ENCODE measurements at places on chromosomes 4 and X.
A peak's percentile ranks its signal among the peaks of the same experiment; 100 is the strongest.

DNA sequence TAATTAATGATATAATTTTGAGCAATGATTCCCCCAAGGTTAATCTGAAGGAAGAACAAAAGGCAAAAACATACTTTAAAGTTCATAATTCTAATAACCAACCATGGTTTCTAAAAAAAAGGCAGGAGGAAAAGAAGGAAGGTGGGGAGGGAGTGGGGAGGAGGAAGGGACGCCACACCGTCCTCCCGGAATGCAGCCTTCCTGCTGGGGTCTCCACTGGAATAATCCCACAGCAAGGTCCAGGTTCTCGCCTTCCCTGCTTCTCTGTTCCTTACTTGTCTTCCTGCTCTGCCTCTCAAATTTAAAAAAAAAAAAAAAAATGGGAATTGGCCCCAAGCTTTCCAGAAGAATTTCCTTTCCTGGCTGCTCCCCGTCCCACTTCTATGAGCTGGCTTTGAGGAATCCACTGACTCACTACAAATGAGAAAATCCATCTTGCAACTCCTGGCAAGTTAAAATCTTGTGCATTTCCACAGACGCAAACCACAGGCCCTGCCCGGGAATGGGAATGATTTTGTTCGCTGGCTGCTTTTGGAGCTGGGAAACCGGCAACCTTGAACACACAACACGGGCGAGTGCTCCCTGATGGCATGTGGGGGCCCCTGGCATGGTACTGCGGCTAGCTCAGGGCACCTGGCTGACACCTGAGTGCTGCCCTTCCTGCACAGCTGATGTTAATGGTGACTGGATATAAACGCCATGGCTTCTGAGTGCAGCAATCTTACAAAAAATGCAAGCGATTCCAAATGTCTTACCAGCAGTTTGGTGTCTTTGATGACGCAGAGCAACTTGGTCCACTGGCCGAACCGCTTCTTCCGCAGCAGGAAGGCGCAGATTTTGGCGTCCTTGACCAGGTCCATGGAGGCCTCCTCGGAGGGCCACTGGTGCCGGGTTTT lies 97.0 kb downstream of the AFAP1 start:
- DNase-seq: peak; percentile 96

DNA sequence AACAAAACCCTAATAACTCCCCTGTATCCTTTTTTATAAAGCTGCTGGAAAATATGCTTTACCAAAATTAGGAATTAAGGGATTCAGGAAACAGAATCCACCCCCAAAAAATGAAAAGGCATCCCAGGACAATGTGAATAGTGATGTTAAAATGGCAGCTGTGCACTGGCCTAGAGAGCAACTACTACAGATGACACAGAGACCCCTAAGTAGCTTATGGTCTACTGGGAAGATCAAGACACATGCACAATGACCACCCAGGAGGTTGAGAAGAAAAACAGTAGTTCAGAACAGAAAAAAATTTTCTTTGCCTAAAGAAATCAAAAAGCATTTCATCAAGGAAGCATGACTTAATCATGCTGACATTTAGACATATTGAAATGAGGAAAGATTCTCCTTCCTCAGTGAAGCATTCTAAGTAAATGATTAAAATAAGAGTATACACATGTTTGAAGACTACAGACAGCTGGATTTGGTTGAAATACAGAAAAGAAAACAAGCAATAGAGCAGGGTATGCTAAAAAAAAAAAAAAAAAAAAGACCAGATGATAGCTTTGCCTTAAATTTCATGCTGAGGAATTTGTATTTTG lies 117.3 kb downstream of the WDFY3 start:
- DNase-seq: no peak

DNA sequence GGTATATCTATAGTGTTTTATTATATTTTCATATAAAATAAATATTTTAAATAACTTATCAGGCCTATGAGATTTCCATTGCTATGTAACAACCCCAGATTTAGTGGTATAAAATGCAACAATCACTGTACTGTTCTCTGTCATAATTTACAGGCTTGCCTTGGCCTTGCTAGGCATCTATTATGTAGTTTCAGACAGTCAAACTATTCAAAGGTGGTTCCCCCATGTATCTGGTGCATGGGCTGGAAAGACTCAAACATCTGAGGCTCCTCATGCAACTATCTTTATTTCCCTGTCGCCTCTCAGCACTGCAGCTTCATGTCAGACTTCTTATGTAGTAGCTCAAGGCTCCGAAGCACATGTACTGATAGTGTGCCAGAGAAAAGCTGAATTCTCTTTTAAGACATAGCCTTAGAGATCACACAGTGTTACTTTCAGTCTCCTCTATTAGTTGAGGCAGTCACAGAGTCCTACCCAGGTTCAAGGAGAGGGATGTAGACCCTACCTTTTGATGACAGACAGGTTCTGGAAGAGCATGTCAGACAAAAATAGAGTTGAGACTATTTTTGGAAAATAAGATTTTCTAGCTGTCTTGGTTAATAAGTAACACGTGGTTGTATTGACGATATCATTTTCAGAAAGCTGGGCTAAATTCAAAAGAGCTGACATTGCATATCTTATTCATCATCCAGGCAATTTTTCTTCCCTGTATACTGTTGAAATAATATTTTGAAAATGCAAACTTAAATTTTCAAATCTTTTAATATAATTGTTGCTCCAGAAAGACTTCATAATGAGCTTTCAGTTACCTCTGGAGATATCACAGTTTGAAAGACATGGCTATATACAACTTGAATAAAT lies 19.4 kb downstream of the MTTP start:
- DNase-seq: no peak

- DNase-seq: no peak
Measured at GRCh38 chr4:179344861-179345260, 1902.6 kb upstream of the AGA start.

- no peak for DNase-seq
Measured at GRCh38 chrX:149021159-149021558, 483.9 kb downstream of the IDS start.

GRCh38 chrX:140836874-140837273 lies 127.3 kb downstream of the LINC00632 start:
- no peak for DNase-seq

- DNase-seq: no peak
Measured at GRCh38 chrX:54427837-54428424, 12.3 kb upstream of the TSR2 start.

GRCh38 chr4:74423104-74423503 lies 21.8 kb upstream of the AREG start:
- no peak for DNase-seq

GRCh38 chr4:102809190-102809589 lies 18.2 kb downstream of the UBE2D3 start:
- no peak for DNase-seq

GRCh38 chr4:33060674-33061542 lies 2340.7 kb downstream of the PCDH7 start:
- DNase-seq: no peak

GRCh38 chrX:49186125-49187027 lies at the start of gene PRICKLE3:
Gene PRICKLE3, minus strand, starts transcription at chrX:49186373. Its CDS starts 76 bp downstream, at chrX:49186297.
- no peak for DNase-seq

DNA sequence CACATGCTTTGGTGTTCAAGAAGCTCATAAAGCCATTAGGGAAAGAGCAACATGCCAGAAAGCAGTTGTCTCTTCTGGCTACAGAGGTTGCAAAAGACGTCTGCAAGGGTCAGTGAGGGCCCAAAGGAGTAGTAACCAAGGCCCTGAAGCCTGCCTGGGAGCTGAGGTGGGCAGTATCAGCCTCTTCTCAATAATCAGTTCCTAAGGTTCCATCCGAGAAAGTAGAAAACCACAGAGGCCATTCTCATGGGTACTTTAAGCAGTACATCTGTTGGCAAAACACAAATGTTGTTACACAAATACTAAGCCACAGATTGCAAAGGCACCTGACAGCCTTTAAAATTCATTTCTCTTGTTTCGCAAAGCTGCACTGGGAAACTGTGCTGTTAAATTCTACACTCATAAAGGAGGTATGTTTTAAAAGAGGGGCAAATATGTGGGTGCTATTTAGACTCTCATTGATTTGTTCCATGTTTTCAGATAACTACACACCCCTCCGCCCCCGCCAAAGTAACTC lies 37.7 kb downstream of the MECP2 start:
- DNase-seq: no peak

DNA sequence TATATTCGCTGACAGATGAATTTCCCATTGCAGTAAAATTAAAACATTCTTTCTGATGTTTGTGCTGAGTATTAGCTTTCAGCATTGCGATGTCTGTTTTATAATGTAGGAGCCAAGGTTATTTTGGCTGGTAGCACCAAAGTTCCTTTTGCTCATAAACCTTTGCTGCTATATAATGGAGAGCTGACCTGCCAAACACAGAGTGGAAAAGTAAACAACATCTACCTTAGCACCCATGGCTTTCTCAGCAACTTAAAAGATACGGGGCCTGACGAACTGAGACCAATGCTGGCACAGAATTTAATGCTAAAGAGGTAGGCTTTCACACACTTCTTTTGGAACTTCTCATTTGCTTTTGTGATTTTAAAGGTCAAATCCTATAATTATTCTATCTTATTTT lies 46.0 kb downstream of the WDR19 start:
- DNase-seq: no peak

- DNase-seq: peak; percentile 28
Measured at GRCh38 chrX:150635952-150636351, 57.2 kb upstream of the MTMR1 start.

- no peak for DNase-seq
Measured at GRCh38 chr4:94511591-94511990, 59.8 kb downstream of the PDLIM5 start.

DNA sequence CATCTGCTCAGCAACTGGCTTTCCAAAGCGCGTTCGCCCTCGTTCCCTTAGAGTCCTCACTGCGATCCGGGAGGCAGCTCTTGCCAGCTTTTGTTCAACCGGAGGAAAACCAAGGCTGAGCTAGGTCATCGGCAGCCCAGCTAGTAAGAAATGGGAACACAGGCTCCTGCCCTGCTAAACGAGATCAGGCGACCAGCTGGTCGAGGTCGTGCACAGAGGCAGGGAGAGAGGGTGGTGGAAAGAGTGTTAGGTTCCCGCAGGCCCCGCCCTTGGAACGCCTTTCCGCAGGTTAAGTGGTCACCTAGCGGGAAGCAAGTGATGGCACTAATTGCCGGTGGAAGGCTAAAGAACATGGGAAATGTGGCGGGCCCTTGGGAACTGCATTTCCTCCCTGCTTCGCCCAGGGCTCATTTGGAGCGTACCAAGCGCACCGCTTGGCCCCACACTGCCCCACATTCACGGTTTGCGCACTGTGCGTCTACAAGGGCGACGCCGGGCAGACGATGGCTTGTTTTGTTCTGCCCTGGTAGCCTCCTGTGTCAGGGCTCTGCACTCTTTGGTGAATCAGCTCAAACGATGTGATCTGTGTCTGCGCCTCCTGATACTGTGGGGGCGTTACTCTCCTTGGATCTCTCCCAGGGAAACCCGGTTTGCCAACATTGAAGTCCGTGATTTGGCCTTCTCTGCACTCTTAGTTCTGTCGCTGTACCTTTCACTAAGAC lies 7.2 kb upstream of the PRDM8 start:
- DNase-seq: no peak

- DNase-seq: no peak
Measured at GRCh38 chr4:39608451-39608850, 30.2 kb downstream of the SMIM14 start.

GRCh38 chrX:105328773-105329172 lies 108.3 kb upstream of the TEX13A start:
- no peak for DNase-seq

DNA sequence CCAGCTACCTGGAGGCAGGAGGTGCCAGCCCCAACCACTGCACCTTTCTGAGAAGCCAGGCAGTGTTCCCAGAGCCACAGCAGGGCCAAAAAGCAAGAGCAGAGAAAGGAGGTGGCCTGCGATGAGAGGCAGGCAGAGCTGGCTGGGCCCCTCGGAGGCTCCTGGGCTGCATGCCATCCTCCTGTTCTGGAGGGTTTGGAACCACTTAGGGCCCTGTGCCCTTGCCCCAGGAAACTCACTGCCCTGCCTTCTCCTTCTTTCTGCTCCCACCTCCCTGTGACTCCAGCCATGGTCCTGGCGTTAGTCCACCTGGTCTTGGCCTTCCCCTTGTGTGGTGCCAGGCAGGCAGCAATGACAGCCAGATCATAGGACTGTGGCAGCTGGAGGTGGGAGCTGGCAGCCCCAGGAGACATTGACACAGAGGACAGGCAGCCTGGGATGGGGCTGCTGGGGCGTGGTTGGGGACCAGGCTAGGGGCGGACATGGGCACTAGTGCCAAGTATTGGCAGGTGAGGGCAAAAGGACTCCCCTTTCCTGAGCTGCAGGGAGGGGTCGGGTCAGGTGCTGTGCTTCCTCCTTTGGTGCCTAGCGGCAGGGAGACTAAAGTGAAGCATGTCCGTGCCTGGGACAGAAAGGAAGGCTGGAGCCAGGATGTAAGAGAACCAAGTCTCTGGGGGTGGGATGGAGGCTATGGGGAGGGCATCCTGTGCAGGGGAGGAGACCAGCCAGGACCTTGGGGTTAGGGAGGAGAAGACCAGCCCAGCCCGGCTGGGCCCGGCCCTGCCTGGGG lies 1.4 kb downstream of the APLN start:
- DNase-seq: no peak

- DNase-seq: no peak
Measured at GRCh38 chrX:40074080-40074958, 23.4 kb downstream of the BCOR start.

DNA sequence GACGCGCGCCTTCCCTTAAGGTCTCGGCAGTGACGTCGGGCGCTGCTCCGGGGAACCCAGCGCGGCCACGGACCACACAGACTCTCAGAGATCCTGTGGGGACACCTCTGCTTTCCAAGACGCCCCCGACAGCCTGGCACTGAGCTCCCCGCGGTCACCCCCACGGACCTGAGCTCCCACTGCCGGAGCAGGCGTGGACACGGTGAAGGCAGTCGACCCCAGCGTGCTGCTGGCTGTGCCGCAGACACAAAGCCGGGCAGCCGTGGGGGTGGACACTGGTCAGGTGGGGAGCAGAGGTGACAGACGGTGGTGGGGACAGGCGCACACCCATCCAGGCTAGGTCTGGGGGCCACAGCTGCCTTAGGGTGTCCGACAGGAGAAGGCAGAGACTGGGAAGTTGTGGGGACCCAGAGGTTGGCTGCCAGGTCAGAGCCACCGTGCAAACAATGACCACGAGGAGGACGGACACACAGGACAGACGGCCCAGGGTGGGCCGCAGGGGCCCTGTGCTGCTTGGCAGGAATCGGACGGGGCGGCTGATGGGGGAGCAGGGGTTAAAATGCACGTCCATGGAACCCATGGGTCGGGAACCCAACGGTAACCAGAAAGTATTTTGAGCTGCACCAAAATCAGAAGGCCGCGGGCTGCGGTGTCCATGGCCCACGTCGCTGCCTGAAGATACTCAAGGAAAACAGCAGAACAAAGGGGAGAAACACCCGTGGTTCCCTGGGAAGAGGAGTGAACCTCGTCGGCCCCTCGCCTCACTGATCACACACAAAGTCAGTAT lies 16.6 kb upstream of the GTPBP6 start:
- DNase-seq: no peak

DNA sequence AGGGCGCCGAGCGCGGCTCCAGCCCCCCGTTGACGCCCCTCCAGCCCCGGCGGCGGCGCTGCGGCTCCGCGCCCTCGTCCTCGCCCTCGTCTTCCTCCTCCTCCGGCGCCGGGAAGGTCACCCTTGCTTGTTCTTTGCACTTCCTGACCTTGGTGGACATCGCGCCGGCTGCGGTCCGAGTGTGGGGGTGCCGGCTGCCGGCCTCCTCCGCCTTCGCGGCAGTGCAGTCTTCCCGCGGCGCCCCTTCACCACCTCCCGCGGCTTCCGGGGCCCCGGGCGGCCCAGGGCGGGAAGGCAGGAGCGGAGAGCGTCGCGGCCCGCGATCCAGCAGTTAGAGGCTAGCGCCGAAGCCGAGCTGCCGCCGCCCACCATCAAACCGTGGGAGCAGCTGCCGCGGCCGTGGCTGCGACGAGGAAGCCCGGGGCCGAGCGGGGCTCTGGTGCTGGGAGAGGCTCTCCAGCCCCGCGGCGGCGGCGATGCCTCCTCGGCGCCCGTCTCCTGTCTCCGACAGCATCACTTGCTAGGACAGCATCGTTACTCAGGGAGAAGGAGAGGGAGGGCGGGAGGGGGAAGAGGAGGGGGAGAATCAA lies at the start of gene TRPC3:
Gene TRPC3, minus strand, starts transcription at position 540 of the 590 bp plus-strand sequence. Its CDS starts 380 bp downstream, at position 160.
- DNase-seq: no peak
